ENCODE measurements at places on chromosomes 2 and 18. TPM values are rescaled to one million over a fixed set of nuclear protein-coding genes. Genes with fewer than 3 reads are reported as not detected.

DNA sequence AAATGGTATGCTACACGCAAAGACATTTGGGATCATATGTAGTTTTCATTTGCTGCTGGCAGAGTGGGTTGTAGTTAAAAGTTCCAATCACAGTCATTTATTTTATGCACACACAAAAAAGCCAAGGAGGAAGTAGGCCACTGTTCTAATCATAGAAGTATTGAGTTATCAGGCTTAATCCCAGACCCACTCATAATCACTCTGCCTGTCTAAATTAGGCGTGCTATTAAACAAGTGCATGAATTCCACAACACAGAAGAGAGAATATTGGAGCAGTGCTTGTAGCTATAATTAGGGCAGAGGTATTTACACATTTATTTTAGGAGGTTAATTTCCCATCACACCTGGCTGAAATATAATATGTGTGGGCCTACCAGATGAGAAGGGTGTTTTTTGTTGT lies 65.7 kb upstream of the FIGN start:
- DNase-seq, result no peak

- DNase-seq, result no peak
These were observed 6.0 kb downstream of the SH3BP4 start for GRCh38 chr2:234957834-234958135.

- DNase-seq, result no peak
These were observed 174.2 kb upstream of the RBMS1 start for GRCh38 chr2:160667811-160668210.

DNA sequence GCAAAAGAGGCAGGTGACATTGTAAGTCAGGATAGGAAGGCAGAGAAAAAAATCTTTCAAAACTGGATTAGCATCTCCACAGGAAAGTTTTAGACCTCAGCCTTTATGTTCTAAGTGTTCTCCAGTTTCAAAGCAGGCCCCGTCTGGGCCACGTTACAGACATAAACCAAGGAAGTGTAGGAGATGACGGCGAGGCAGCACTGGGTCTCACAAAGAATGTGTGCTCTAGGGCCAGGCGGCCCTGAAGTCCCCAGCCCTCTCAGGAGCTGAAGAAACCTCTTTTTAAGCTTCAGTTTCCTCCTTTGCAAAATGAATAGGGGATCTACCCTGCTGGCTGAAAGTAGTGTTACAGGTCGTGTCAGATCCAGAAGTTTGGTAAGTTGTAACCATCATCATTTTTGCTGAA lies 81.7 kb downstream of the SPRED2 start:
- DNase-seq, result no peak

DNA sequence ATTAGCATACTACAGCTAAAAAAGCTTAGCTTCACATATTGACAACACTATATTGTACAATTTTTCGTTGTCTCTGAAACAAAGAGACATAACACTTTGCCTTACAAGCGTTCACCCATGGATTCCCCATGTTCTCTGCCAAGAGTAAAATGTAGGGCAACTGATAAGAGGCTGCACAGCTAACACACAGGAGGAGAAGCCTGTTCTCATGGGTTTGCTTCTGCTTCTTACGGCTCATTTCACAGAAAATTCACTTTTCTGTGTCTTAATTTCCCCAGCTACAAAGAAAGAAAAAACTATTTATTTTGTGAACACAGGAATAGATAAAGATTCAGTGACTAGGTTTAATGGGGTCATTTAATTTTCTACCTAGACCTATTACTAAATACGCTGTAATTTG lies 182.8 kb upstream of the DLGAP1 start:
- DNase-seq, result no peak

The PRR30 gene
- total RNA-seq, result not detected
